NCI-H1436 (cell line): ENCODE measurements at places on chromosomes 3 and 15.

GRCh38 chr3:131350506-131350905 is 31.1 kb upstream of the NUDT16 start:
- no peak for DNase-seq

DNA sequence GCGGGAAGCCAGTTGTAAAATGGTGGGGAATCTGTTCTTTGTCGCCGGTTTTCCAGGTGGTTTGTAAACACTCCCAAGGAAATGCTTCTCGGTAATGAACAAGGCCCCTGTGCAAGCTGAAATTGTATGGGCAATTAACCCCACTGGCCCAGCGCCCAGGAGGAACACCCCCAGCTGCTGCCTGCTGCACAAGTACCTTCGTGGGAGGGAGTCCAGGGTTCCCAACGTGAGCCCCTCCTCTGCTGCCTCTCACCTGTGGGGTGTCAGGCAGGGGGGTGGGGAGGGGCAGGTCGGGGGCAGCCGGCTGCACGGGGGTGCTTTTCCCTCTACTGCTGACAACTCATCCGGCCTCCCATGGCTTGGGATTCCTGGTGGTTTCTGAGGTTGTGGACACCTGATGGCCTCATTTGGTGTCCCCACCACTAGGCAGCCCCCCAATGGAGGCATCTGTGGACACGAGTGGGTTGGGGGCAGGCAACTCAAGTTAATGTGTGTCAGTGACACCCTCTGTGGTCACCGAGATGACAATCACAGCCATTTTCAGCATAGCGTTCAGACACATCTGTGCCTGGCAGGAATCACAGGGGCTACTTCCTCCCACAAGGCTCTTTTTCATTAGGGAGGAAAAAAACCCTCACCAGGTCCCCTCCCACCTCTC is 35.6 kb upstream of the PRR23E start:
- peak; percentile 66 for DNase-seq

DNA sequence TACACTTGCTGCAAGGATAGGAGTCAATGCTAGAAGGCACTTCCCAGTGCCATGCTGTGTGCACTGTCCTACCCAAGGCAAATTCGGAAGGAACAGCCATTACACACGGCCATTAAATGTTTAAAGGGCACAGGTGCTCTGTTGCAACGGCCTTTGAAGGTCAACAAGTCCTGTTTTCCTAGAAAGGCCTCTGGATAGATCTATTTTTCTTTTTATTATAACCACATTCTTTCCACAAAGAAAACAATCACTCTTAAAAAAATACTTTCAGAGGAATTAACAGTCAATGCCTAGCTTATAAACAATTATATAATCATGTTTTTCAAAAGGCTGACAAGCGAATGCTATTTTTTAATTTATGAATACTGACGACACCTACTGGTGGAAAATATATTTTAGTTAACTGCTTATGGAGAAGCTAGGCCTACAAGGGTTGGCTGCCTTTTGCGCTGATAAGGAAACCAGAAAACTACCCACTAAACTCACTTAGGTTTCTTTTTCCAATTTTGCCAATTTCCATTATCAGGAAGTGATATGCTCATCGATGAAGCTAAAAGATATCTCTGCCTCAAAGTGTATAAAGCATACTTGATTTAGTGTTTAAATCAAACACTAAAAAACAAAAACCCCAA is 2.4 kb downstream of the ARHGEF3 start:
- DNase-seq: peak; percentile 34

DNA sequence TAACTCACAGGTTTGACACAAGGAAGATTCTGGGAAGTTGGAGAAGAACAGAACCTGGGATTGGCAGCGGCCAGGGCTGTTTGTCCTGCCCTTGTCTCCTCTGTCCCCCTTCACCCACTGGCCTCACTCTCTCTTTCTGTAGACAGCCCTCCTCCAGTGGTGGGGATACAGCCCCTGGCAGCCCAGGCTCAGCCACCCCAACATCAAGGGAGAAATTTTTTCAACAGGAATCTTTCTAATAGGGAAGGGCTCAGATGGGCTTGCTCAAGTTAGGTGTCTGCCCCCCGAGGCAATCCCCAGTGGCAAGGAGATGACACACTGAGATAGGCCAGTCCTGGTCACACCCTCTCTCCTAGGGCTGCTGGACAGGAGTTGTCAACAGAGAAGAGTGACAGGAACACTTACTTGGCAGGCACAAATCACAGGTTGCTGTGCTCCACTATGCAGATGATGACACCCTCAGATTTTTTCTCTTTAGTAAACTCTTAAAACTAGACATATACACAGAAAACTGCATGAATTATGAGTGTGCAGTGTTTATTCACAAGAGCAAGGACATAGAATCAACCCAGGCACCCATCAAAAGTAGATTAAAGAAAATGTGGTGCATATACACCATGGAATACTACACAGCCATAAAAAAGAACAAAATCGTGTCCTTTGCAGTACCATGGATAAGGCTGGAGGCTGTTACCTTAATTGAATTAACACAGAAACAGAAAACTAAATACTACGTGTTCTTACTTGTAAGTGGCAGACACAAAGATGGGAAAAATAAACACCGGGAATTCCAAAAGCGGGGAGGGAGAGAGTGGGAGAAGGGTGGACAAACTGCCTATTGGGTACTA is 36.3 kb downstream of the PLA2G4D start:
- DNase-seq: no peak

- no peak for DNase-seq
Observed at GRCh38 chr3:138113326-138113725, 2.1 kb downstream of the DZIP1L start.

- no peak for DNase-seq
Observed at GRCh38 chr3:25064681-25065080, 363.4 kb upstream of the RARB start.

DNA sequence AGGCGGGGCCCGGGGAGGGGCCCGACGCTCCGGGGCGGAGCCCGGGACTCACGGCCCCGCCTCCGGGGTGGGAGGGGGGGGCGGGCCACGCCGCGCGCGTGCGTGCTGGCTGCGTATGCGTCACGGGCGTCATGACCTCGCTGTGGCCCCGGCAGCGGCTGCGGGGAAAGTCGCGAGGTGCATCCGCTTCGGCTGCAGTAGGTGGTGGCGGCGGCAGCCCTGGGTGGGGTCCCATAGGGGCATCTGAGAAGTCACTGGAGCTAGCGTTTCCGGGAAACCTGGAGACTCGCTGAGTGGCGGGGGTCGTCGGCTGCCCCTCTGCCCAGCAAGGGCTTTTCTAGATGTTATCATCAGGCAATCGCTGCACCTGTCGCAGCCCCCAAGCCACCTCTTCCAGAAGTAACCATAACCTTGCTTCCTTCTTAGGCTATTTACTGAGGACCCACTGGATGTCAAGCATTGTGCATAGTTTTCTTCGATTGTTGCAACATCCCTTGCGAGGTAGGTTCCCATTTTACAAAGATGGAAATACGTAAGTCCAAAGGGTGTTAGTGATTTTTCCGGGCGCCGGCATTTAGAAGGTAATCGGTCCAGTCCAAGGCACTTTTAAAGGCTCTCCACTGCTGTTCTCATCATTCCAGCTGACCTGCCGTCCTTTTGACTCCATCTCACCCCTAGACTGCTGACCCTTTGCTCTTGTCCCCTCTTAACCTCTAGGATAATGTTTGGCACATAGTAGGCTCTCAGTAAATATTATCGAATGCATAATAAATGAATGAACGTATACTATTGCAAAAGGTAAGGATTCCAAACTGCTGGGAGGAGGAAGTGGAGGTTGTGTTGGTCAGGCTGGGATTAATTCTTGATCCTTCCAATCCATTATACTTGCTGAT is at the start of gene GDPGP1:
TSS of gene GDPGP1 (plus strand) at position 114 of the 893 bp plus-strand sequence. CDS start 6,700 bp downstream, outside the sequence.
- DNase-seq: no peak

DNA sequence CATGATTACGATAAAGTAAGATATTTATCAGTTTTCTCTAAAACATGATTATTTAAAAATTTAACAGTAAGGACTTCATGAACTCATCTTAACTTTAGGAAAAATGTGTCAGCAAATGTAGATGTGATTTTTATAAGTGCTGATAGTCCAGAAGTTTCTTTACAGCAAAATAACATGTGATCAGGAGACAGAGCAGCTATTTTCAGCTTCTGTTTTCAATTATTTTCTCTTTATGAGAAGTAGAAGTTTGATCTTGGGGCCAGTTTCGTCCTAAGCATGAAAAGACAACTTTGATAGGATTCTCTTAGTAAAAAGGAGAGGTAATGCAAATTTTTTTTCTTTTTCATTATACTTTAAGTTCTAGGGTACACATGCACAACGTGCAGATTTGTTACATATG is 96.5 kb upstream of the TSPAN3 start:
- no peak for DNase-seq

DNA sequence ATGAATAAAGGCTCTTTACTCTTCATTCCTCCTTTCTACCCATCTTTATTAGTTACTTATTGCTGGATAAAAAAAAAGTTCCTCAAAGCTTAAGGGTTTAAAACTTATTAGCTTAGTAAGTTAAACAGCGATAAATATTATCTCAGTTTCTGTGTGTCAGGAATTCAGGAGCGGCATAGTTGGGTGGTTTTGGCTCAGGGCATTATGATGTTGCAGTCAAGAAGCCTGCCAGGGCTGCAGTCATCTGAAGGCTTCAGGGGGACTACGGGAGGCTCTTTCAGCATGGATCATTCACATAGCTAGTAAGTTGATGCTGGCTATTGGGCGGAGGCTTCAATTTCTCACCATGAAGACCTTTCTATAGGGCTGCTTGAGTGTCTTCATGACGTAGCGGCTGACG is 1.9 kb upstream of the DLG1 start:
- DNase-seq: no peak

DNA sequence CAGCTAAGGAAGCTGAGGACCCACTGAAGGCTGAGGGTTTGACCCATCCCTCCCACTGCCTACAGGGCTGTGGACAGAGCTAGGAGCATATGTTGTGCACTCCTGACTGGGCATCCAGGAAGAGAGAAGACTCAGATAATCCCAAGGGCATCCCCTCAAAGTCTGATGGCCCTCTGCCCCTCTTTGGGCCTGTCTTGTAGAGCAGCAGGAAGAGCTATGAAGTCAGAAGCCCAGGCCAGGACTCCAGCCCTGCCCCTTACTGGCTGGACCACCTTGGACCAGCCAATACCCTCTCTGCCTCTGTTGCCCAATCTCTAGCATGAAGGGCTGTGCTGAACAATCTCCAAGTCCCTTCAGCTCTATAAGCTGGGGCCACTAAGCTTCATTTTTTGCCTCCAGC is 210.8 kb downstream of the RPLP1 start:
- DNase-seq: no peak
